ENCODE measurements at places on chromosomes 3 and 15.

GRCh38 chr15:95290176-95290974, 1040.1 kb upstream of the NR2F2 start:
- DNase-seq: no peak

- DNase-seq: no peak
Measured at GRCh38 chr3:72492240-72492639, 356.0 kb downstream of the SHQ1 start.

GRCh38 chr15:25884370-25884769, 21.2 kb upstream of the ATP10A start:
- DNase-seq: no peak

DNA sequence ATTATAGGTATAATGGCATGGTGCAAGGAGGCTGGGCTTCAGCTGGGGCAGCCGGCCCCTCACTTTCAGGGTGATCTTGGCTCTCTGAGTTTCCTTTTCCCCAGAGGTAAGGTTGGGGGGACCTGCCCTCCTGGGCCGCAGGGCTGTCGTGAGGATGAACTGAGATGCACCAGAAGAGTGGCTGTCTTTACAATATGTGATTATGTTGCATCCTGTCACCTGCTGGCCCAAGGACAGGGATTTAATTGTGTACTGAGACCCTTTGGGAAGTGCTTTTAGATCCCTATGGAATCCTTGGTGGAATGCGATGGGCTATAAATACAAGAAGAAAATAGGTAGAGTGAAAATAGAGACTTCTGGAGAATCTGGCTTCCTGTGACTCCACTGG, 22.1 kb downstream of the ANAPC13 start:
- DNase-seq: no peak
